COR-L47 (cell line): ENCODE measurements at places on chromosomes 5 and 9.

- no peak for DNase-seq
Measured at GRCh38 chr5:1012313-1012841, 3.8 kb downstream of the NKD2 start.

- DNase-seq, result no peak
Measured at GRCh38 chr5:159412284-159413046, 82.2 kb upstream of the IL12B start.

- DNase-seq, result no peak
Measured at GRCh38 chr5:19208397-19208796, 779.6 kb downstream of the CDH18 start.

- DNase-seq, result peak; percentile 62
Measured at GRCh38 chr5:56910210-56910965, 992 bp downstream of the SETD9 start.

DNA sequence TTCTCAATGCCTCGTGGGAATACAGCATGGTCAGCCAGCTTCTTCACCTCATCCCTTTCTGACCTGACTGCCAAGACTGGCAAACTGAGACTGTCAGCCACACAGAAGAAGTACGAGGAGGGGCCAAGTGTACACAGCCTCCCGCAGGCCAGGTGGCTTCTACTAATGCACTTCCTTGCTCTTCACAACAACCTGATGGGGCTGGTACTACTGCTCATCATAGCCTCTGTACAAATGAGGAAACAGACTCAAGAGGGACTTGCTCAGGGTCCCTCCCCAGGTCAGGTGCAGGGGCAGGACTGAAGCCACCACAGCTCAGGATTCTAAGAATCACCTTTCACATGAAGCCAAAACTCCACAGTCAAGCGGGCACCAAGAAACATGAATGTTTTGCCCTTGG, 21.3 kb downstream of the NIPAL4 start:
- DNase-seq, result no peak

DNA sequence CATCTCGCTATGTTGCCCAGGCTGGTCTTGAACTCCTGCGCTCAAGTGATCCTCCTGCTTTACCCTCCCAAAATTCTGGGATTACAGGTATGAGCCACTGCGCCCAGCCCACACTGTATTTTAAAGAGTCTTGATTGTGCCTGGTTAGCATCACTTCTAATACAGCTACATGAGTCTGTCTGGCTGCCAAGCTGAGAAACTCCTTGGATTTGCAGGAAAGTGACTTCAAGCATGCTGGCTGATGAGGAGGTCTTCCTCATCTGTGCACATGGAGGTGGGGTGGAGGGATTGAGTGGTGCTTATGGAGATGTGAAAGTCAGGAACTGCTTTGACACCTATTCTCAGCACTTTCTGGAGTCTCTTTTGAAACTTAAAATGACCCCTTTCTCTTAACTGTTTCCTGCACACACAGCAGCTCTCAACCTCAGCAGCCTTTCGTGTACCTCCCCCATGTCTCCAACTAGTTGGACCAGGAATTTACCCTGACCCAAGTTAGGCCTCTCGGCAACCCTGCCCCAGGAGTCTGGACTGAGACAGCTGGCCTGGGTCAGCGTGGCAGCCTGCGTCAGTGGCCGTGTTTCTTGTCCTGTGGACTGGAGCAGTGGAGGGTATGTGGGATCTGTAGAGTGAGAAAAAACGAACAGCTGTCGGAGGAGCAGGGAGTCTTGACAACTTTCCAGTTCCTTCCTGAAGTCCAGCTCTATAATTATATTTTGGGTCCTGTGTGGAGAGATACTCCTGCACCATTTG, 72.5 kb downstream of the ACER2 start:
- no peak for DNase-seq

DNA sequence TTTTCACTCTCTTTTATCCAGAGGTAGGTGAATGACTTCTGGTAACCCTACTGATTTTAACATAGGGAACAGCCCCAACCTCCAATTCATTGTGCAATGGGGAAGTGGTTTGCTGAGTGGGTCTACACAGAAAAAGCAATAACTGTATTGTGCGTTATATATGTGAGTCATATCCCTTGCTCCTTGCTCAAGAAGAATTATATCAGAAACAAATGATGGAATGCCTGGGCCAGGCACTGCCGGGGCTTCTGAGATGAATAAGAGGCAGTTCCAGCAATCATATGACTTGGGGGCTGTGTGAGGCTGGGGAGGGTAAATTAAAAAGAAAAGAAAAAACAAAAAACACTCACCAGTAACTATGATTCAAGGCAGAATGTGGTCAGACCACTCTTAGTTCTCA, 79.2 kb upstream of the ABCA1 start:
- DNase-seq, result no peak

DNA sequence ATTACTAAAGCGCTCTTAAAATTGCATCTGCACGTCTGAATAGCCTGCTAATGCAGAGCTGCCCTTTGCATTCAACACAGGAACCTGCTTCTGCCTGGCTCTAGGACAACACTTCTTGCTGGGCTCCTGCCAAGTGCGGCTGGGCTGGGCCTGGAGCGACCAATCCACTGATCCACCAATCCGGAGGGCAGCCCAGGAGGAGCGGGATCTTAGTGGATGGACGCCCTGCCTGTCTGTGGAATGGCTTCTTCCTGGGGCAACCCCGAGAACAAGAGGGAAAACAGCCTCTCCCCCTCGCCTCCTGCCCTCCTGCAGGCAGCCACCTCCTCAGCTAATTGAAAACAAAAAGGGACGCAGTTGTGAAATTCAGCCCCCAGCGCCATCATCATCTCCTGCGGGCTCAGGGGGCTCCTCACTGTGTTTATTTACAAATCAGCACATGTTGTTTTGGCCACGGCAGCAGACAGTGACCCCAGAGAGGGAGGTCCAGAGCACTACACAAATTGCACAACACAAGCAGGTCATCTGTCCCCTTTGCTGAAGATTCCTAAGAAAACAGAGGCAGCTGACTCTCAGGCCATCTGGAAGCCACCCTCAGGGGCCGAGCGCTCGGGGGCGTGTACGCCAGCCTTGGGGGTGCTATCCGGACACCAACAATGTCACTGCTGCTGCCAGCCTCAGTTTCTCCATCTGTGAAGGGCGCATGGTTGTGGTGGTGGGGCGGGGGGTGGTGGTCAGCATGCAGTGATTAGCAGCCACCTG, 57.3 kb downstream of the GADD45G start:
- DNase-seq, result peak; percentile 97

- no peak for DNase-seq
Measured at GRCh38 chr9:1221298-1221697, 171.1 kb downstream of the DMRT2 start.

- no peak for DNase-seq
Measured at GRCh38 chr5:135341016-135341666, 57.9 kb downstream of the MACROH2A1 start.

GRCh38 chr5:66452109-66452508, 144.1 kb upstream of the MAST4 start:
- no peak for DNase-seq

DNA sequence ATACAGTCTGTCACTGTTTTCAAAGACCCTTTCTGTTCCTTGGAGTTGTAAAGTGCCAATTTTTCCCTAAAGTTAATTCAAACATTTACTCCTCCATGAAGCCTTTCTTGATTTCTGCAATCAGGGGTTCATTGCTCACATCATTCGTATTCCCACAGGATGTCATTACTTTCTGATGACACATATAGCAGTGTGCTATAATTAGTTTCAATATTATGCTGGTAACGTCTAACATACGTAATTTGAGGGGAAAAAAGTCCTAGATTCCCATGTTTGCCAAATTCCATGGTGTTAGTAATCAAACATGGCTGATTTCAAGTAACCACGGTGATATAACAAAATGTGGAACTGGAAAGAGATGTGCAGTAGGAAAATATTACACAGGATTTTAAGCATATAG, 468.2 kb upstream of the MEF2C start:
- DNase-seq, result no peak

- no peak for DNase-seq
Measured at GRCh38 chr9:99555792-99556191, 265.9 kb upstream of the NR4A3 start.
